GM04503 (cell line): ENCODE measurements at places on chromosomes 6 and 20.

DNA sequence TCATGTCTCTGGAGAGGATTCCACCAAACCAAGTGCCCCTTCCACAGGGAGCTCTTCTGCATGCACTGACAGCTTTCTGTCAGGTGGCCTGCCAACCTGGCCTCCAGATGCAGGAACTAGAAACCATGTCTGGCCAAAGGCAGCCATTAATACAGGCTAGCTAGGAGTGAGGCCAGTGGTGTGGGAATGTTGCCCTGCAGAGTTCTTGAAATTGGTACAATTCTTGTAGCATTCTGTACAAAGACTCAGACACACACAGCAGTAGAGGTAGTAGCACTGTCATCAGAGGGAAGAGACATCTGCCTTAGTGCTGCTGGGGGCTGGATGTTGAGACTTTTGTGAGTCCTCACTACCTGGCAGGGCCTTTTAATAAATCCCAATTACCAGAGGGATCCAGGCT, 48.8 kb downstream of the RNF24 start:
- no peak for DNase-seq

GRCh38 chr6:9851541-9852380, 563.1 kb downstream of the TFAP2A start:
- no peak for DNase-seq

DNA sequence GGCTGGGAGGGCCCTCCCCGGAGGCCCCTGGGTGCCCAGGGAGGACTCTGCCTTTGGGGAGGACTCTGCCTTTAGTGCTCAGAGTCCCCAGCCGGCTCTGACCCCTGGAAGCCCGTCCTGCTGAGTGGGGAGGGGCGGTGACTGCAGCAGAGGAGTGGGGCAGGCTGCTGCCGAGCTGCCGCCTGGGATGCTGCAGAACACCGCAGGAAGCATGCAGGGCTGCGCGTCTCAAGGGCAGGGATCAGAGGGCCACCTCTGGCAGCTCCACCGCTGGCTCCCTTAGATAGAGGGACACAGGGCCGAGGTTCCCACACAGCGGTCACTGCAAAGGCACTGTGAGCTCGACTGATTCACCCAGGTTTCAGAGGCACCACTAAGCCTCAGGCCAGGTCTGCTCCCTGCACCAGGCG, 82.2 kb upstream of the GATA5 start:
- DNase-seq = no peak

- no peak for DNase-seq
Measured at GRCh38 chr6:154617175-154617574, 106.7 kb upstream of the CNKSR3 start.

DNA sequence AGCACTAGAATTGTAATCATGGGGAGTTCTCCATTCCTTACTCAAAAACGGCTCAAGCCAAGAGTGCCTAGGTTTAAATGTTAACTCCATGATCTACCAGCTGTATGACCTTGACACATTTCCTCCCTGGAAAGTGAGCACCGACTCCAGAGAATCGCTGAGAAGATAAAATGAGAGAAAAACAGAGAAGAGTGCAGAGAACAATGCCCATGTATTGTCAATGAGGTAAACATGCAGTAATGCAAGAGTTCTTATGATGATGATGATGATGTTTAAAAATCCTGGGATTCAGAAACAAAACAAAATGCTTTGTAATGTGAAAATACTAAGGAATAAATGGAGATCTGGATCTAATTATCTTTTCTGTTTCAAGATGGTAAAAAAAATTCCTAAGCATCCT, 64.8 kb upstream of the BEND6 start:
- DNase-seq = no peak

DNA sequence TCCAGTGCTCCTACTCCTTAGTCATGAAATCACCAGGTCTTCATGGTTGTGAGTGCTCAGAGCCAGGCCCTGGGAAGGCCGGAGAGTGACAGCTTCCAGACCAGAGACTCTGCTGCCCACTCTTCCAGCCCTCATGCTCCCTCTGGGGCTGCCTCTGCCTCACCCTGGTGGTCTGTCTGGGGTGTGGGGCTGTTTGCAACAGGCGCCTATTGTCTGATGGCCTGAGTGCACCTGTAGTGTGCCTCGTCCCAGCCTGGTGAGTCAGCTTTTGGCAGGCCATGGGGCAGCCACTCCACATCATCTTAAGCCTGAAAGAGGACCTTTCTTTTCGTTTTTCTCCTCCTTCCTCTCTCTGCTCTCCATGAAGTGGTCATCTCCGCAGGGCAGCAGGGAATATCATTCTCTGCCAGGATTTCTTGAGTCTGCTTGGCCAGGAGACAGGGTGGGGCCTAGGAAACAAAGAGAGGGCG, 173.8 kb downstream of the VEGFA start:
- DNase-seq = no peak

GRCh38 chr20:60255415-60255814, 297.2 kb downstream of the CDH26 start:
- no peak for DNase-seq

- DNase-seq = no peak
Measured at GRCh38 chr6:20367743-20368485, 33.8 kb upstream of the E2F3 start.
